ACHN (cell line): ENCODE measurements at places on chromosomes 7 and 10.

DNA sequence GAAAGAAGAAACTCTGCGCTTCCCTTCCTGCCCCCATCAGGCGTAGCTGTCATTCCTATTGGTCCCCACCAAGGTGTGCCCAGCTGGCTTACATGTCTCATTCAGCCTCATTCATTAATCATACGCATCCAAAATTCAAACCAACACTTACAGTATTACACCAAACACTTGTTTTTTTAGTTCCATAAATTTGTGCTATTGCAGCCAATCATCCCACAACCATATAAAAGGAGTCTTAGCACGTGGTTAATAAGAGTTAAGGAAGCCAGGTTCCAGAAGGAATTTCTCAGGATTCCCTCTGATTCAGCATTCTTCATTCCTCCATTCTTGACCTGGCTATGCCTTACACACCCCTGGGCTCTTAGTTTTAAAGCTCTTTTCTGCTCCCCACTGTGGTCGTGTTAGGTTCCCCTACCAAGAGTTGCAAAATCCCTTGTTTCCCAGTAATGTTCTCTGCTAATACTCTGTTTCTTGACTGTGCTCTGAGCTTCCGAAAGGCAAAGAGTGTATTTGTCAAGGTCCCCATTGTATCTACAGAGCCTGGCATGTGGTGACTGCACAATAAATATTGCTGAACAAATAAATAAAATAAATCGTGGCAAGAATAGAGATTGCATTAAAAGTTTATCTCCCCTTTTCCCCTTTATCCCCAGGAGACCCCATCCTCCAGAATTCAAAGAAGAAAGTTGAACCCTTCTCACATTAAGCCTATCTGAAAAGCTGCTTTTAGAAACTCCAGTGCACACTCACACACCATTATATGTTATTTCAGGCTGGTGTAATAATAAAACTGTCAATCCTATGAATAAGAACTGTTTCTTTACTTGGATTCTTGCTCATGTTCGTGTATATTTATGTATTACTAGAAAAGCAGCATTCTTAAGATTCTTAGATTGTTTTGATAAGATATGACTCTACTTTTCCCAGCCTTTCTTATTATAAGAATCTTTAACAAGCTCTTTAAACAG lies 514.4 kb downstream of the INHBA start:
- no peak for DNase-seq

DNA sequence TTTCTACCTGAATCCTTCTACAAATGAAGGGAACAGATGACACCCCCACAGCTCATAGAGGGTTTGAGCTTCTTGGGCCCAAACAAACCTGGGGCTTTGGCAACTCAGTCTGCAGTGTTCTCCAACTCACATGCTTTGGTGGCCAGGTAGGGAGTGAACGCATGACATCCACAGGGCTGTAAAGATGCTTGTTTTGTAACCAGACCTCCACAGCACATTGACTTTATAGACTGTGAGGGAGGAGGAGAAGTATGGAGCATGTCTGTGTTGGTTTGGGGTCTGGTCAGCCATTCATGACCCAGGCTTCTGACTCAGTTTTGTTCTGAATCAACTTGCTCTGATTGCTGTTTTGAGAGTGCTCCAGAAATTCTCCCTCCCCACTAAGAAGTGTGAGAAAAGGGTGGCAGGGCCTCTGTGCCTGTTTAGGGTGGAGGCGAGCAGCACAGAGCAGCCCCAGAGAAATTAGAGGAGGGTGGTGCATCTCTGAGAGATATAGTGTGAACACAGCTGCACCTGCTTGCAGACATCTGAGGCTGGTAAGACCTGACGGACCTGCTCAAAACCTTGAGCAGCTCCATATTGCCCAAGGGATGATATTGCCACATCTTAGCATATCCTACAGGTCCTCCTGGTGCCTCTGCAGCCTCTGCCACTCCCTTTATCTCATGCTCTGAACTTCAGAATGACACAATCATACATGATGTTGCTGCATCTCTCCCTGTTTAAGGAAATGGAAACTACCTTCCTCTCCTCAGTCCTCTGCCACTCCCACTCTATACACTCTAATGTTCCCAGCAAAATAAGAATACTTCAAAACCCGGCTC lies 287.7 kb downstream of the ABCA13 start:
- DNase-seq: no peak

- peak; percentile 34 for DNase-seq
Measured at GRCh38 chr10:104650072-104650471, 9.0 kb downstream of the SORCS3 start.

DNA sequence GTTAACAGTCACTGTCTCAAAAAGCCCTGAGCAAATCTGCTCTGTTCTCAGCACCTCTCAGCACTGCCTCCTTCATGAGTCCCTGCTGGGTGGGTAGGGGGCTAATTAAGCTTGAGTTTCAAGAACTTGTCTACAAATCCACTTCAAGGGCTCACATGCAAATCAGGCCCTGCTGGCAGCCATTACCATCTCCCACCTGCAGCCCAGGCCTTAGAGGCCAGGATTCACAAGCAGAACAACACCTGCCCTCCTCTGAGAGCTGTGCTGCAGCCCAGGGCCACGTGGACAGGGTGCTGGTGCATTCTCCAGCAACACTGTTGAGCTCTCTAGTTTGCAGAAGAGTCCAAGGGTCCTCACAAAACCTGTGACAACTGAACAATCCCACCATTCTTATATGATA lies 119.2 kb downstream of the DPP6 start:
- no peak for DNase-seq

GRCh38 chr10:29956335-29956924 lies 103.0 kb downstream of the JCAD start:
- no peak for DNase-seq

GRCh38 chr7:105886776-105887175 lies 10.4 kb upstream of the ATXN7L1 start:
- DNase-seq: no peak

- no peak for DNase-seq
Measured at GRCh38 chr7:69696054-69696591, 97.8 kb downstream of the AUTS2 start.

DNA sequence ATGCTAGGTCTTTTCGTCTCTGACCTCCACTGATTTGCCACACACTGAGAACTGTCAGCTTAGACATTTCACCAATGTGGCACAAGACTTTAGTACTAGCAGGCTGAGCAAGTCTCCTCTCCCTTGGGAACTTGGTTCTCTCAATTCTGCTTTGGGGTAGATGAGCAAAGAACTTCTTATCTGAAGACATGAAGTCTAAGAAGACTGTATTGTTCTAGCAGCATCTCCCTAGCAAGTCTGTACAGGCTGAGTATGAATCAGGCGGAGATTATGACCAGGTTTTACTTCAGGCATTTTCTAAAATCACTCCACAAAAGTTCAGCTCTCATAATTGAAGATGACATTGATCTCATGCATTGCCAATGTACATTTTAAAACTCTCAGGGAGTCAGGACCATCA lies 23.8 kb upstream of the STN1 start:
- no peak for DNase-seq

DNA sequence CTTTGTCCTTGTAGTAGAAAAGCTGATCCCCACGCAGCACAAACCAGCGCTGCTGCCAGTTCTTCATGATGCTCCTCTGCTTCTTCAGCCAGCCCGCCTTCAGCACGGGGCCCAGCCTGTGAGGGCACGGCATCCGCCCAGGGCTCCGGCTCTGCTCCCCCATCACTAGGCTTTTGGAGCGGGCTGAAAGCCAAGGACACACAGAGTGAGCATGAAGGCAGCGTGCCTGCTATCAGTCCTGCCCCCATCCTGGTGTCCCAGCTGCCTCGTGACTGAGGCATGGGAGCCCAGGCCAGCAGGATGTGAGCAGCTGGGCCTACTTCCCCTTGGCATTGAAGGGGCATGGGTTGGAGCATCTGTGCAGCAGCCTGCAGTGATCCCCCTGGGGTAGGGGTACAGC lies 21.9 kb downstream of the ARHGAP22 start:
- no peak for DNase-seq

DNA sequence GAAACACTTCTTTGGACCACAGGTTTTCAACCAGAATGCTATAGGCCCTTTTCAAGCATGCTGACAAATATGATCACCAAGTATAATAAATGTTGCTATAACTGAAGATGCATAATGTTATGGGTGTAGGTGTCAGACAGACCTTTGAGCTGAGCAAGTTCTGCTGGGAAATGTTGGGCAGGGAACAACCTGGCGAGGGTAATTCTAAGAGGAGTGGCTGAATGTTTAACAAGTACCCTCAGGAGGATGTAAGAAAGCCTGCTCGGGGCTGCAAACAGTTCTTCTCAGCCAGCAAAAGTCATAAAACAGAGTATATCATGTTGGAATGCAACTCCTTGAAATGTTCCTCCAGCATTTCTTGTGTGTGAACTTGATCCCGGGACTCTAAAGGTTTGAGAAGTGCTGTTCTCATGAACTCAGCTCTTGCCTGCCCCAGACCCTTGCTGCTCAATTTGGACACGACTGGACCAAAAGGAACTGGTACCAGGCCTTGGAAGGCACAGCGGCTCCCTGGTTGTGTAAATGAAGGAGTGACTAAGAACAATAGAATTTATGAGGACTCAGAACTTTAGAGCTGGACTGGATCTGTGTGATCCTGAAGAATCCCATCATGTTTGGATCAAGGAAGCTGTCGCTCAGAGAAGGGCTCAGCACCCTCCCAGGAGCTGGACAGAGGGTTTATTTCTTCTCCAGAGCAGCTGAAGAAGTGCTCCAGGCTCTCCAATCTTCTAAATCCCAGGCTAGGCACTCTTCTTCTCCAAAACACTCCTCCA lies 143.2 kb upstream of the ANK3 start:
- DNase-seq: no peak

DNA sequence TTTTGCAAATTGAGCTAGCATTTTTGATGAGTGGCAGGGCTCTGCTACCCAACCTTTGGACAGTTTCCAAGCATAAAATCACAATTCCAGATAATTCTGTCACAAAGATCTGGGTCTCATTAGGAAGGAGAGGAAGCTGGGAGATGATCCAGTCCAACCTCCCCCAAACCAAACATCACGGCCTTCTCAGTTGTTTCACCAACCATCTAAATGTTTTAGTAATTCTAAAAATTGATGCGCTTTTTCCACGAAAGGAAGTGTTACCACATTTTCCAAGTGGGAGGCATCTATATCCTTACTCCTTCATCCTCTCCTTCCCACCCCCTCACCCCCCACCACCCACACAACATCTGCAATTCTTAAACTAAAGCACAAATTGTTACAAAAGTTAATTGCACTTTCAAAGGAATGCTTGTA lies 108.3 kb downstream of the EGFR start:
- DNase-seq: no peak

- DNase-seq: peak; percentile 26
Measured at GRCh38 chr10:91642831-91643692, 10.2 kb upstream of the PPP1R3C start.

DNA sequence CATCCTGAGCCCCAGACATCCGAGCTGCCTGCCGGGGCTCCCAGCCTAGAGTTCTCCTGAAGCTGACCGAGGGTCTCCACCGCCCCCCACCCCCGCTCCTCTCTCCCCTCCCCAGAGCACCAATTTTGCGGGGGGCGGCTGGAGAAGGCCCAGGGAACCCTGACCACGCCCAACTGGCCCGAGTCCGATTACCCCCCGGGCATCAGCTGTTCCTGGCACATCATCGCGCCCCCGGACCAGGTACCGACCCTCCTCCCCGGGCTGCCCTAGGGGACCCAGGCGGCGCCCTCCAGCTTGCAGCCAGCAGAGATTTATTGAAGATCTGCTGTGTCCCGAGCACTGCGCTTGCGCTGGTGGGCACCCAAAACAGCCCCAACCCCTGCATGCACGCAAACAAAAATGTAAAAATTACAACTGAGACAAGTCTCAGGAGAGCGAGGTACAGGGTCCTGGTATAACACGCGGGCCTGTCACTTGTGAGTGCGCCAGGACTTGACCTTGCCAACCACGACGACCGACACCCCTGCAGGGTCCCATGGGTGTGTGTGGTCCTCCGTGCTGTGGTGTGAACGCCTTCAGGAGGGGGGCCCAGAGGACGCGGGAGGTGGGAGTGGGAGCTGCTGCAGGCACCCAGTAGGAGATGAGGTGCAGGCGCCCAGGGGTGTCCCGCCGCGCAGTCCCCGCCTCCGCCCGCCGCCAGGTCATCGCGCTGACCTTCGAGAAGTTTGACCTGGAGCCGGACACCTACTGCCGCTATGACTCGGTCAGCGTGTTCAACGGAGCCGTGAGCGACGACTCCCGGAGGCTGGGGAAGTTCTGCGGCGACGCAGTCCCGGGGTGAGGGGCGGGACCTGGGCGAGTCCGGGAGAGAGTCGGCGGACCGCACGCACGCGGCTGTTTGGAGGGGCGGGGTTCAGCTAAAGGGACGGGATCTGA lies 3.1 kb downstream of the PCOLCE start:
- peak; percentile 45 for DNase-seq

- no peak for DNase-seq
Measured at GRCh38 chr7:85075864-85076263, 111.0 kb downstream of the SEMA3D start.

DNA sequence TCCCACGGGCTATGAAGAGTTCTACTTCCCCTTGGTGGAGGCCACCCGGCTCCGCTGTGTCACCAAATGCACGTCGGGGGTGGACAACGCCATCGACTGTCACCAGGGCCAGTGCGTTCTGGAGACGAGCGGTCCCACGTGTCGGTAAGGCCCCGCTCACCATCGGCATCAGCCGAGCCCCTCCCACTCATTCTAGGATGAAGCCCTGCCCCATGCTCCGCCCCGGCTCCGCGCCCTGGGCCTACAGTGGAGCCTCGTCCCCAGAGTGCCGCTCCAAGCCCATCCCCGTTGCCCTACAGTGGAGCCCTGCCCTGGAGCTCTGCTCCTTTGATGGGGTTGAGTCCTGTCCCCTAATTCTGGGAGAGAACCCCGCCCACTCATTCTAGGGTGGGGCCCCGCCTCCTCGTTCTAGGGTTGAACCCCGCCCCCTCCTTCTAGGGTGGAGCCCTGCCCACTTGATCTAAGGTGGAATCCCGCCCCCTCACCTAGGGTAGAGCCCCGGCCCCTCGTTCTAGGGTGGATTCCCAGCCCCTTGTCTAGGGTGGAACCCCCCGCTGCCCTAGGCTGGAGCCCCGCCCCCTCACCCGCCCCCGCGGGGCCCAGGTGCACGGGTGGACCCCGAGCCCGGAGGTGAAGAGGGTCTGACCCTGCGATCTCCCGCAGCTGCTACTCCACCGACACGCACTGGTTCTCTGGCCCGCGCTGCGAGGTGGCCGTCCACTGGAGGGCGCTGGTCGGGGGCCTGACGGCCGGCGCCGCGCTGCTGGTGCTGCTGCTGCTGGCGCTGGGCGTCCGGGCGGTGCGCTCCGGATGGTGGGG lies 3.4 kb upstream of the MUC12 start:
- peak; percentile 96 for DNase-seq

DNA sequence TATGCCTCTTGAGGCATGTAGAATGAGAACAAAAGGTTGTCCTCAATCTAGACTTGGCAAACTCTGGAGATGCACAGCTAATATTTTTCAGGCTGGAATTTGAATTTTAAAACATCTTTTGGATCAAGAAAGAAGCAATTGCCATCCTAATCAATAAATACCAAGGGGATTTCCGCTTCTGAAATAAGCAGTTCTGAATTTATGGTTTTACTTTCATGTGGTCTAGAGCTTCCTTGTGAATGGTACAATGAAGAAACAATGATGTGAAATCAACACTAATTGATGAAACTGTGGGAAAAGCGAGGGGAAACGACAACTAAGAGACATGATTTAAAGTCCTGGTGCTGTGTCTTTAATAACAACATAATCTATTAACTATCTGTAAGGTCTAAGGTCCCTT lies 1202.7 kb downstream of the SORCS3 start:
- DNase-seq: no peak

- DNase-seq: no peak
Measured at GRCh38 chr10:30870896-30871295, 160.8 kb downstream of the ZNF438 start.

- DNase-seq: no peak
Measured at GRCh38 chr10:51433949-51434475, 265.4 kb downstream of the CSTF2T start.
